ENCODE measurements at places on chromosomes 7 and 10.

- DNase-seq: no peak
Observed at GRCh38 chr10:32971536-32972091, 13.6 kb upstream of the ITGB1 start.

GRCh38 chr7:81525841-81526240, 244.0 kb downstream of the HGF start:
- DNase-seq: no peak

- DNase-seq: no peak
Observed at GRCh38 chr10:59323831-59324401, 38.4 kb downstream of the FAM13C start.

- no peak for DNase-seq
Observed at GRCh38 chr7:114760477-114760876, 161.4 kb upstream of the MDFIC start.

- no peak for DNase-seq
Observed at GRCh38 chr10:26503911-26504310, 65.8 kb downstream of the APBB1IP start.

GRCh38 chr10:88431103-88431502, 152.0 kb downstream of the RNLS start:
- DNase-seq: no peak

DNA sequence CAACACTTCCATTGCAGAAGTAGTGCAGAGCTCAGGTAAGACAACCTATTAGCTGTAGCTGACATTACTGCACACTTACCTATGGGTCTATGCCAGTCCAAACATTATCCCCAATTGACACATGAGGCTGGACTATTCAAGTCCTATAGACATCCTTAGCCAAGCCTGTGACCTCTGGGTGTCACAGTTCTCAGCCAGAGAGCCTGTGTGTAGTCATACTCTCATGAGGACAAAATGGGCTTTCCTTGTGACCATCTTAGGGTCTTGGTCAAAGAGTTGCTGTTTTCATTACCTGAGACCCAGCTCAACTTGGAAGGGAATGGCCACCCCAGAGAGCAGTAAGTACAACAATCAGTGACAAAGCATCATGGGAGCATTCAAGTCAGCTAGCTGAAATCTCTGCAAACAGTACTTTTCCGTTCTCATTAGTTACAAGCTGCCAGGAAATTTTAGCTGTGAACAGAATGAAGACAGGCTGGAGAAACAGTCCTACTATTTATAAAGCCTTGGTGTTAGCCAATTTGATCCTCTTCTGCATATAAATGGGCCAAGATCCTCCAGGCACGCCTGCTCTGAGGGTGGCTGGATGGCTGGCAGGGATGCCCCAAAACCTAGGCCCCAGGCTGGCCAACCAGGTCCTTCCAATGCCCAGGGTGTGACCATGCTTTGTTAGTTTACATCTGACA, 44.3 kb downstream of the NUDCD3 start:
- peak; percentile 73 for DNase-seq

DNA sequence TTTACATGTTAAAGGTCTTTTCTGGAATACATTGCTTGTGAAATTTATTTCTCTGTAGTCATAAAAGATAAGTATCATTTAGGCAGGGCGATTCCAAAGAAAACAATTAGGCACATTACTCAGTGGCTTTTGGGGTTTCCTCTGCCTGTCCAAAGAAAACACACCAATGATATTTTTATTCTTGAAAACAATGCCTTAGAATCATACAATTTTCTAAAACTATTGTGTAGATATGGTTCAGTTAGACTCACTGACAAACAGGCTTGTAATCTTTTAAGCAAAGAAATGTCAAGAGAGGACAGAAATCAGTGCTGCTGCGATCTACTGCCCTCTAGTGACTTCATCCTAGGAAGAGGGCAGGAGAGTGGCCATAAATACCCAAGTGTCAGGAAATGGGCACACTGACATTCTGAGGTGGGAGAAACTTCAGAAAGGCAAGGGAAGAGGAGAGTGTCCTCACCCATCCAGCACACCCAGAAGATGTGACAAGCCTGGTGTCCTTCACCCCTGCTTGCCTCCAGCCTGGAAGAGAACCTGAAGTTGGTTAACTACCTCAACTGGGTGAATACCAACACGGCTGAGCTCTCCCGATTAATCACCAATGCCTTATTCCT, 120.5 kb downstream of the GALNT11 start:
- DNase-seq: no peak

DNA sequence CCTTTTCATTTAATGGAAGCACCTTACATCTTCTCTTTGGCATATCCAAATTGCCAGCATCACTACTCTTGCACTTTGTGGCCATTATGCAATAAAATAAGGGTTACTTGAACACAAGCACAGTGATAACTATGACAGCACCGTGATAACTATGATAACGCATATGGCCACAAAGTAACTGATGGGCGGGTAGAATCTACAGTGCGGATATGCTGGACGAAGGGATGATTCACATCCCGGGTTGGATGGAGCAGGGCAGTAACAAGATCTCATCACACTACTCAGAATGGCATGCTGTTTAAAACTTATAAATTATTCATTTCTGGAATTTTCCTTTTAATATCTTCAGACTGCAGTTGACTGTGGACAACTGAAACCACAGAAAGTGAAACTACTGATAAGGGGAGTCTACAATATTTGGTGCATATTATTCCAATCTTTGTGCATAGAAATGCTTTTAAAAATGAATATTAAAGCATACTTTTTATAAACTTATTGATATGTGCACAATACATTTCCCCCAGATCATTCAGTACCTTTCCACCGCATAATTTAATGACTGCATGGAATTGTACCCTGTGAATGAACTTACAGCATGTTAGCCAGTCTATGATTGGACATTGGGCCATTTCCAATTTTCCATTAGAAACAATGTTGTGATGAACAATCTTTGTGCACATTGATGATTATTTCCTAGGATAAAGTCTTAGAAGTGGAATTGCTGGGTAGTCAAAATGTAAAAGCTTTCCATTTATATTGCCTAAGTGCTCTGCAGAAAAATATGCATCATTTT, 136.4 kb downstream of the WNT2 start:
- DNase-seq: no peak

DNA sequence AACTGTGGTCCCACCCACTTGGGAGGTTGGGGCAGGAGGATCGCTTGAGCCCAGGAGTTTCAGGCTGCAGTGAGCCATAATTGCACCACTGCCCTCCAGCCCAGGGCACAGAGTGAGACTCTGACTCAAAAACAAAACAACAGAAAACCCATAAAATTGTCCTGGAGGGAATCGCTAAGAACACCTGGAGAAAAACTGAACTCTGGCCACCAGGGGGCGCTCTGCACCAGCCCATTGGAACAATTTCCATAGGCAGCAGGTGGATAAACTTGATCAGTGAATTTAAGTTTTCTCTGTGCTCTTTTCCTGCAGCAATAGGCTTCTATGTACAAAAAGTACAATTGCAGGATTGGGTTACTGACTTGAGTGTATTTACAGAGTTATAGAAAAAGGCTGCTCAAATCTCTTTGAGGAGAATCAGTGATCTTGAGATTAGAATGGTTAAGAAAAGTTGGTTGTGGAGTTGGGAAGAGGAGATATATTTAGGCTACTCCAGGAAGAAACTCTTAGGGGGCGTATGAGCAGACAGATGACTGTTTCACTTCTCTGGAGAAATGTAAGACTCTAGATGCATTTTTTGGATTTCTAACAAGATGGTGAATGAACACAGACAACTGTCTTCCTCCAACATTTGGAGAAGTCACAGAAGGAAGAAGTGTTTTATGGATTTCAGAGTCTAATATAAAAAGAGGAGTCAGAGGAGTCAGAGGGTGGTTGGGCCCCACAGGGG, 274.9 kb upstream of the GALNT17 start:
- no peak for DNase-seq

DNA sequence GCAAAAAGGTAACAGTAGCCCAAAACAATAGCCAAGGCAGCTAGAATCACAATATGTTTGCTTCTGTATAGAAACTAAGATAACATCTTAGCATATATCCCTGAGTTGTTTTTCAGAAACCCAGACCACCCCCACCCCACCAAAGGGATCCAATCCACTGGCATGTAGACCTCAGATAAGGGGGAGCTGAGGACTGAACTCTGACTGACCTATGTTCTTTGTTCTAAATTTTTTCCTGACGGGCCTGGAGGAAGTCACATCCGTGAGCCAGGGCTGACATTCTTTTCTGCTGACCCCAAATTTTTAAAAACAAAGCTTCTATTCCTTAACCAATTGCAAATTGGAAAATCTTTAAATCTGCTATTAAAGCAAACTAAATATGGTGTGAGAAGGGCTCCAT, 493.9 kb upstream of the IGFBP3 start:
- DNase-seq: no peak

DNA sequence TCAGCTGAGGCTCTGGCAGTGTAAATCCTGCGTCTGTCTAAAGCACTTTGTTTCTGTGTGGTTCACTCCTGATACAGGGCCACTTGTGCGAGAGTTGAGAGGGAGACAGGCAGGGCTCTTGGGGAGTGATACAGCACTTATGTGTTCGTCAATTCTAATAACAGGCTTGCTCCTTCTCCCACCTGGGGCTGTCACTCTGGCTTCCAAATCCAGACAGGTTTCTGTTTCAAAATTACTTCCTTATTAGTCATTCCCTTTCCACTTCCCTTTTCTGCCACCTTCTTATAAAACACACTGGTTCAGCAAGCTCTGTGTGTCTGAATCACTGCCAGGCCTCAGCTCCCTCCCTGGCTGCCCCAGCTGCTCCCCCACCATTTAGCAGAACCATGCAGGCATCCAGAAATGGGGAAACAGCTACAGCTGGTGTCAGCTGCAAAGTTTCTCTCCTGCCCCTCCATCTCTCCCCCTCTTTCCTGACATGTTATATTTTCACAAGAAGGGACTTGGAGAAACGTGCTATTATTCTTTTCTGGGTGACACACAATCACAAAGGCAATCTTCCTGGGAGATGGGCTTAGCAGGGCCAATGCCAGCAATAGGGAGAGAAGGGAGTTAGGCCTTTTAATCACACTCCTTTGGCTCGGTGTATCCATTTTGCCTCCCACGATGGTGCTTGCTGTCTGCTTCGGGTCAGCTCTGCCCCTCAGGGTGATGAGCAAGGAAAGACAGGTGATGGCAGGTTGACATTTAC, 58.4 kb upstream of the ZNRF2 start:
- no peak for DNase-seq

DNA sequence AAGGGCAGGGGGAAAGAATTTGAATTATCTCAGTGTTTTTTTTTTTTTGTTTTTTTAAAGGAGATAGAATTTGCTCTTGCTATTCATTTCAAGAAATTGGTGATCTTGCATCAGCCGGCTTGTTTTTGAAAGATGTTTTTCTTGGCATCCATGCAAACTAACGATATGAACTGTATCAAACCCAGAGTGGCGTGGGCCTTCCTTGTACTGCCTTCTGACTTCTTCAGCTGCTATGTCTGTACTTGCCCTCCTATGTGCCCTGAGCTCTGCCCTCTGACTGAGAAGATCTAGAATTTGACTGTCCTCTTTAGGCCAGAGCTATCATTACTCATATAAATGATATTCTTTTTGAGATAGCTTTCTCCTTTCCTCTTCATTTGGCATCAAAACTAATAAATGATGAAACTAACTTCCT, 183.1 kb downstream of the EXOC4 start:
- DNase-seq: no peak

DNA sequence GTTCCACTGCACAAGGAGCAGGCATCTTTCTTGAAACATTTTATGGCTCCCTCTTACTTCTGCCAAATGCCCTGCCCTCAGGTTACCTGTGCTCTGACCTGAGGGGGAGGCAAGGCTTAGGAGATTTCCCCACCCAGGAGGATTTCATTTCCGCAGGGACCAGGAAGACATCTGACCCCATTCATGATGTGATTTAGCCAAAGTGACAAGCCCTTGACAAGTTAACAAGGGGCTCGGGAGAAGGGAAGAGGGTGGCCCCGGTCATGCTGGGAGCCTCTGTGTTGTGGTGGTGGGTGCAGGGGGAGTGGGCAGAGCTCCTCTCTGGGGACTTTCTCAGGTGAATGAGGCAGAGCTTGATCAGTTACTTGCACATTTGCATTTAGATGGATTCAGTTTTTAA, 18.9 kb downstream of the GIMAP5 start:
- no peak for DNase-seq

DNA sequence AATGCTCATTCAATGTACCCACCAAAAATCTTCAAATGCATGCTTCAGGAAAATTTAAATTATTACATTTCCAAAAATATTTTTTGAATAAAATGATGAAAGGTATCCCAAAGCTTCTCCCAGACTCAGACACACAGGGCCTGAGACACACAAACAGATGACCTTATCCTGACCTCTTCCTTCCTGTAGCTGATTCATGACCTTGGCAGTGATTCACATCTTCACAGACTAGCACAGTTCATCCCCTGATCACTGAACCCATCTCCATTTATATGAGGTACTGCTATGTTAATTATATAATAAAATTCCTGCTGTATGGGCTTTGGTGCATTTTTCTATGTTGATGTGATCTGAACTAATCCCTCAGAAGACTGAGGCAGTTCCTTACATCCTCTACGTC, 265.0 kb upstream of the GLI3 start:
- DNase-seq: no peak

- no peak for DNase-seq
Observed at GRCh38 chr7:114720725-114721124, 201.2 kb upstream of the MDFIC start.

GRCh38 chr10:75679536-75679935, 248.1 kb downstream of the LRMDA start:
- DNase-seq: no peak

- no peak for DNase-seq
Observed at GRCh38 chr7:128384726-128385125, 23.2 kb upstream of the PRRT4 start.

DNA sequence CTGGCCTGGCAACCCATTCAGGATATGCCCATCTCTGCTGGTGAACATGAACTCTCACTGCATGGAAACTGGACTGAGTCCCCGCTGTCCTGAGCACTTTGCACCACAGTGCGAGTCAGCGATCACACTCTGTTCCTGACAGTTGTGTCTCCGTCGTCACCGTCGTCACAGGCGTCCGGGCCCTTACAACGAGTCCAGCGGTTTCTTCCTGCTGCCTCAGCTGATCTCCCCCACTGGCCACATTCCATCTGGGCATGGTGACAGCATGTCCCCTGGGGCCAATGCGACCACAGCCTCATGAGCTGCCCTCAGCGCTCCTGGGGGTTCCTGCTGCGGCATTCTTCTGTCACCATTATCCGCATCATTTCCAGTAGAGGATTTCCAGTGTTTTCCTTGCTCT, 76.8 kb upstream of the KLF6 start:
- DNase-seq: no peak

Measured in anterior cingulate cortex (tissue), 58 donors.